HepG2 (cell line): ENCODE measurements at places on chromosomes 3 and 15.

GRCh38 chr15:77800305-77800704, 167.6 kb upstream of the LINGO1 start:
- DNase-seq: no peak

GRCh38 chr3:16844791-16845190, 40.0 kb upstream of the PLCL2 start:
- no peak for DNase-seq

DNA sequence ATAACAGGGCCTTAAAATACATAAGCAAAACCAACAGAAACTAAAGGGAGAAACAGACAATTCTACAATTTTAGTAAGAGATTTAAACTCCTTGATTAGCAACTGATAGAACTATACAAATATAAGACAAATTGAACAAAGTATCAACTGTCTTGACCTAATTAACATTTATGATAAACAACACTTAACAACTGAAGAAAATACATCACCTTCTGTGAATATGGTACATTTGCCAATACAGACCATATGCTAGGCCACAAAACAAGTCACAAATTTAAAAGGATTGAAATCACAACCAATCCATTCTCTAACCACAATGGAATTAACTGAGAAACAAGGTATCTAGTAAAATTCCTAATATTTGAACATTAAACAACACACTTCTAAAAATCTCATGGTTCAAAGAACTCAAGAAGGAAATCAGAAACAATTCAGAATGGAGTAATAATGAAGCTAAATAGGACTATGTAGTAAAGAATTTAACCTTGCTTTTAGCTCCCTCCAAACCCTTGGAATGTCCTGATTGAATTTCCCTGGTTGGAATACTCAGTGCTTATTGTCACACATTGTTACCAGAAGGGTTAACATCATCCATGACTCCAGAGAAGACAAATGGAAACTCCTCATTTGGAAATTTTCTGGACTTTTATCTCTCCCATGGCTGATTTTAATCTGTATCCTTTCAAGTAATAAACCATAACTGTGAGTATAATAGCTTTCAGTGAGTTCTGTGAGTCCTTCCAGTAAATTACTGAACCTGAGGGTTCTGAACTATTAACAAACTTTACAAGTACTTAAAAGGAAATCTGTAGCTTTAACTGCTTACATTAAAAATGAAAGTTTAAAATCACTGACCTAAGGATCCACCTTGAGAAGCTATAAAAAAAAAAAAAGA, 88.8 kb downstream of the DLG1 start:
- no peak for DNase-seq

GRCh38 chr3:125163739-125164601, 48.6 kb downstream of the SLC12A8 start:
- DNase-seq: peak; percentile 31

DNA sequence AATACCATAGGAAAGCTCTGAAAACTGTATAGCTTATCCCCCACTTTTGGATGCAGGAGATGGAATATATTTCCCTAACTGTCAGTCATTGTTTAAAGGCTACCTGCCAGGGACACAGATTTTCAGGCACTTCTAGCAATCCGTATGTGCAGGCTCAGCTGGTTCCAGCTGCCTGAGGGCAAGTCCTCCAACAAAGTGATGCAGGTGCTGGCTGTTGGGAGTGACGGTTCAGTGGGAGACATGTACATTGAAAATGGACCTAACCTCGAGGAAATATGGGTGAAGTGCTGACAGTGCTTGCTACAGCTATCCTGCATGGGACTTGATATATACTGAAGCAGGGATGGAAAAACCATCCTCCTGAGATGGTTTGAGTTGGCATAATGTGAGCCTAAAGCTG, 153.1 kb upstream of the GAP43 start:
- no peak for DNase-seq

DNA sequence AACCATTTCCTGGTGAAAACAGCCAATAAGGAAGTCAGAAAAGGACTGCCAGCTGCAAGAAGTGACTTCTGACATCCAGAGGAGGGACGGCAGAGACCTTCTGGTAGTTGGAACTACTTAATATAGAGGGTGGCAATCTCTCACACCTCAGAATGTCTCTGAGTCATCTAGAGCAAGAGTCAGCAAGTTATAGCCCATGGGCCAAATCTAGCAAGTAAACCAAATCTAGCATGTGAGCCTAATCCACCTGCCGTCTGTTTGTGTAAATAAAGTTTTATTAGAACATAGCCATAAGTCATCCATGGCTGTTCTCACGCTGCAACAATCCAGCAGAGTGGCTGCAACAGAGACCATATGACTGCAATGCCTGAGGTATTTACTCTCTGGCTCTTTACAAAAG, 160.5 kb upstream of the NR2E3 start:
- DNase-seq: no peak

GRCh38 chr3:53775018-53775417, 71.2 kb downstream of the CHDH start:
- no peak for DNase-seq

DNA sequence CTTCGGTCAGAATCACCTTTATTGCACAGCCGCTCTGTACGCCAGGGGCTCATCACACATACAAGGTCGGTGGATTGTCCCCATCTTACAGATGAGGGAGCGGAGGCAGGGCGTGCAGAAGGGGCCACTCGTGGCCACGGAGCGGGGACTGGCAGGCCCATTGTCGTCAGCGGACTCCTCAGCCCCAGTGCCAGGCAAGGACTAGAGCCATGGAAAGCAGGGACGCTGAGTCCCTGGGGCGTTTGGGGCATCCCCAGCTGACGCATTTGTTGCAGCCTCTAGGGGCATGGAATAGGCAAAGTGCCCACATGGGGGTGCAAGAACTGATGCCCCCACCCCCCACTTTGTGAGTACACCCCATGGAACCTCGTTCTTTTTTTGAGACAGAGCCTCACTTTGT, 29.8 kb upstream of the FURIN start:
- no peak for DNase-seq

DNA sequence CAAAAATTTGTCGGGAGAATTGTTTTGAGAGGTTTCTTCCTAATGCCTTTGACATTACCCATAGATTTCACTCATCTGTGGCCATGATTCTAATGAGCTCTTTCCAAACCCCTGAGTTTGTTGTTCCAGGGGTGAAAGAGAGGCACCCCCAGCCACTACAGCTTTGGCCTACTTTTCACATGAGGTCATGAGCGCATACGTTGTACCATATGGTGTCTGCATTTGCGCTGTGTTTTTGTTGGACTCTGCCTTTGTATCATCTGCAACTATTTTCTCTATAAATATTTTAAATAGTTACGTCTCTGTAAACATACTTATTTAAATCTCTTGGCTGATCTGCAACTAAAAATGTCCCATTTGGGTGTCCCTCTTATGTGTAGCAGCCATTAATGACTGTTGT, 107.9 kb downstream of the LRTM1 start:
- DNase-seq: no peak

DNA sequence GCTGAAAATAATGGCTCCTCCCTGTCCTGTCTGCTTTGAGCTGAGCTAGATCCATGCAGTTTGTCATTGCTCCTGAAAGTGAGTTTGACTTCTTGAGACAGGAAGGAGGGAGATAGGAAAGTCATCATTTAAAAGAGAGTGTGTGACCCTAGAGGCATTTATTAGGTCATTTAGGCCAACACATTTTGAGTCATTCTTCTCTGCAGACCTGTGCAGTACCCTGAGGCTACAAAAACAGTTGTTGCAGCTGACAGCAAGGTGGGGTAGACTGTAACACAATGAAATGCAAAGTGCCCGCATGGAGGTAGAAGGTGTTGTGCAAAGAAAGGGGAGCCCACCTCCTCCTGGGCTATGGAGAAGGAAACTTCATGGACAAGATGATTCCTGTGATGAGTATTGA, 102.8 kb upstream of the PFN2 start:
- DNase-seq: no peak

GRCh38 chr3:117278424-117279190, 569.0 kb downstream of the TUSC7 start:
- DNase-seq: peak; percentile 28

GRCh38 chr3:111653766-111654165, 58.6 kb upstream of the ZBED2 start:
- DNase-seq: no peak

DNA sequence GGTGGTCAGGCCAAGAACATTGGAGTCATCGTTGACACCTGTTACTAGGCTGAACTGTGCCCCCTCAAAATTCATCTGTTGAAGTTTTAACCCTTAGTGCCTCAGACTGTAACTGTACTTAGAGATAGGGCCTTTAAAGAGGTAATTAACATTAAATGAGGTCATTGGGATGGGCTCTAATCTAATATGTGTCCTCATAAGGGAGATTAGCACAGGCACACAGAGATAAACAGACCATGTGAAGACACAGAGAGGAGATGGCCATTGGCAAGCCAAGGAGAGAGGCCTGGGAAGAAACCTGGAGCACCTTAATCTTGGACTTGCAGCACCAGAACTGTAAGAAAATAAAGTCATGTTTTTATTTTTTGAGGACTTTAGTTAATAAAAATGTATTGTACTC, 59.6 kb downstream of the PLCL2 start:
- DNase-seq: no peak

- DNase-seq: no peak
Observed at GRCh38 chr3:147705651-147706051, 296.5 kb downstream of the ZIC1 start.

GRCh38 chr15:68598171-68599152, 19.7 kb downstream of the CORO2B start:
- no peak for DNase-seq

DNA sequence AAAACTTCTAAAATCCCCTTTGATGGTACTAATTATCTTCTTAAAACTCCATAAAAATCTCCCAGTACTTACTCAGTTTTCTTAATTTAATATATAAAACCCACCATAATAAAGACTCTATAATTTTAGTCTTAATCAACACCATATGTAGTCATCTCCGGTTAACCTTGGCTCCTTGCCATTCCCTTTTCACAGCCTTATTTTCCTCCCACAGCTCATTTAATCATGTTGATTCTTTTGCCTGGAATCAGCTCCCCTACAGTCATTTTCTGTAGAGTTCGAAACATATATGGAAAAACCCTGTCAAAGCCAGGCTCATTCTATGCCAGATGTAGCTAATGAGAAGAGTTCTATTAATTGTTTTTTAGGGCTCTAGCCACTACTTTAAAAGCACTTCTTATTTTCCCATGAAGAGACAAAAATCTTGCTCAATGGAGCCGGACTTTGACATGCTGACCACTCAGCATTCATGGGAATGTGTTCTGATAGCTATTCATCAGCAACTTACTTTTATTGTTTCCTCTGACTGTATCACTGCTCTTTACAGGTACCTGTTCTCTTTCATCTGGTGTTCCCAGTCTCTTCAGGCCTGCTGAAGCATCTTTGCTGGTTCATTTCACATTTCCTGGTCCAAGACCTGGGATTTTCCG, 573.4 kb downstream of the NAALADL2 start:
- DNase-seq: no peak

DNA sequence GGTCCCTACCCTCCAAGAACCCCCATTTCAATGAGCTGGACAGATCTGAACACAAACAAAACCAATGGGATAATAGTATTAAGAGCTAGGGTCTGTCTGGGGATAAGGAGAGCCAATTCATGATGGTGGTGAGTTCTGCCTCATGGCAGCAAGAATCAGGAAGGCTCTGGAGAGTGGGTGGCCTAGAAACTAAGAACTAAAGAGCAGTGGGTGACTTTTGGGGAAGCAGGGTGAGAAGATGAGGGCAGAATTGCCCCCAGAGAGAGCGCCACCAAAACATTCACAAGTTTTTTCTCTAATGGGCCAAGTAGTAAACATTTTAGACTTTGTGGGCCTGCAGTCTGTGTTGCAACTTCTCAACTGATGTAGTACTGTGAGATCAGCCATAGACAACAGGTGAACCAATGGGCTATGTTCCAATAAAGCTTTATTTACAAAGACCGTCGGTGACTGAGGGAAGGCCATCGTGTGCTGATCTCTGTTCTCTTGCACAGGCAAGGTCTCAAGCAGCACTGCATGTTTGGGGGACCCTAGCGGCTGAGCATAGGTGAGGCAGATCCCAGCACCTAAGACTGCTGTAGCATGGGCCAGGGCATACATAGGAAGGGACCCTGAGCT, 225.5 kb upstream of the ST8SIA2 start:
- DNase-seq: no peak

DNA sequence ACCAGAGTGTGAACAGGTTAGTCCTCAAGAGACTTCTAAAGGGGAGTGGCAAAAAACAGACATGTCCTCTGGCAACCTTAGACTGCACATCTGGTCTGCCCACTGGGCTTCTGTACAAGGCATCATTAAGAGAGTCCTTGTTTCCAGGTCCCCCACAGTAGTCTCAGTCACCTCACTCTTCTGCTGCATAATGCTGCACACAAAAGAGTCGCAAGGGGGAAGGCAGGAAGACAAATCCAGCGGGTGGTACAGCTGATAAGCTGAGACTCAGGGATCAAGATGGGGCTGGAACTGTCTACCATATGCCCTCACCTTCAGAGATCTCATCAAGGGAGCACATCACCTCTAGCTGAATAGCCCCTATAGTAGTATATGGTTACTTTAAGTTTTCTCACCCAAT, 27.4 kb upstream of the RPS17 start:
- DNase-seq: no peak

- no peak for DNase-seq
Observed at GRCh38 chr15:69843276-69843899, 254.3 kb downstream of the TLE3 start.

DNA sequence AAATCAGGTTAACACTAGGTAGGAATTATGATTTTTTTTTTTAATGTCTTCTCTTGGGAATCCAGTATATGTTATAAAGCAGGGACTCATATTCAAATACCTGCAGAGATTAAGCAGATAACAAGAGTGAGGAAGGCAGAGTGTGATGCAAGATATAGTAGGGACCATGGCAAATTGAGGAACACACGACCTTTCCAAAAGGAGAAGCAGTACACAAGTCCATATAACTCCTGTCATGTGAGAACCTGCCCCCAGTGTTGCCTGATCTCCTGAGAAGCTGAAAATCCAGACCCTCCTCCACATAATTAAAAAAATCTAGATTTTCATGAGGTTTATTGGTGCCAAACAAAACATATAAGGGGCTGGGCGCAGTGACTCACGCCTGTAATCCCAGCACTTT, 3.6 kb downstream of the RFC4 start:
- no peak for DNase-seq

GRCh38 chr15:85412066-85412465, 31.7 kb downstream of the AKAP13 start:
- DNase-seq: peak; percentile 27

GRCh38 chr3:28252001-28252431, 10.6 kb downstream of the CMC1 start:
- no peak for DNase-seq

- no peak for DNase-seq
Observed at GRCh38 chr3:74149466-74149865, 465.0 kb downstream of the CNTN3 start.

- DNase-seq: no peak
Observed at GRCh38 chr15:60396560-60396957, 1.2 kb downstream of the ANXA2 start.

DNA sequence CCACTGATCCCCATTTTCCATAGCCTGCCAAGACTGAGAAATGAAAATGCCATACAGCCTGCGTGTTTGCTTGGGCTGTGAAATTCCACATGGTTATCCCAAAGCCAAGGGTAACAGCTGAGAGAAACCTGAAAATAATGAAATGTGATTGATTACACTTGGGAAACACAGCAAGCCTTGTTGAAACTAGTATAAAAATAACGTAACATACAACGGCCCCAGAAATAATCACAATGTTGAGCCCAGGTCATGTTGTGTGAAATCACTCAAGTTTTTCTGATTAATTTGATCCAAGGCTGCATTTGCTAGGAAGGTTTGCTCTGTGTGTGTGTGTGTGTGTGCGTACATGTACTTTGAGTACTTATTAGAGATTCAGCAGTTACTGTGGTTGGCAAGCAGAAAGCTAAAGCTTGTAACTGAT, 269.0 kb downstream of the OXSM start:
- DNase-seq: no peak
